ENCODE measurements at places on chromosomes 16 and 17.

DNA sequence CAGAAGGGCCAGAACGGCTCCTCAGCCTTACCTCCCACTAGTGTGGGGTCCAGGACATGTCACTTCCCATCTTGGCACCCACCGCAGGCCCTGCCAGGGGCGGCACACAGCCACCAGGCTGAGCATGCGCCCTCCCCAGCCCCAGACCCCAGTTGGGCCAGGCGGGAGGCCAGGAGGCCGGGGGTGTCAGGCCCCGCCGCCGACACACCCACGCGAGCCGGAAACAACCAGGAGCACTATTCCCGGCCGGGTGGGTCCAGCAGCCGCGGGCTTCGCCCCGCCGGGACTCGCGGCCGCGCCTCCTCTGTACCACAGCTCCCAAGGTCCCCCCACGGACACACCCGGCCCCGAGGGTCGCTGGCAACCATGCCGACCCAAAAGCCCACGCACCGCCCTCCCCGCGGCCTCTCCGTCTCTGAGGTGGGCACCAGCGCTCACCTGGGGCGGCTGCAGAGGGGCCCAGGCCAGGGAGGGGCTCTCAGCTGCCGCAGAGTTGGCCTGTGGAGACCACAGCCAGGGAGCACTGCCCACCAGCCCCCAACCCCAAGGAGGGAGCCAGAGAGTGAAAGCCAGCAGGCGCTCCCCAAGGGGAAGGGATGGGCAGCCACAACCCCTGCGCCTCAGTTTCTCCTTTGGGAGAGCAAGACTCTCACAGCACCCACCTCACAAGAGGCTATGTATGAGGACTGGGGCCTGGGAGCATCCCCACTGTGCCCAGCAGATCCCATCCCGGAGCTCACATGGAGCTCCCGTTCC, 18.0 kb downstream of the B9D1 start:
- H3K36me3 ChIP-seq: no peaks in the 10 kb centered on the region
- peaks cover 5% of the 10 kb centered on the region for H3K27me3 ChIP-seq
- peak; percentile 3 for DNase-seq
- H3K4me3 ChIP-seq: no peak overlapping the region
- H3K27ac ChIP-seq: no peak overlapping the region

- H3K27me3 ChIP-seq: peaks cover 1% of the 10 kb centered on the region
- DNase-seq: no peak
- H3K4me3 ChIP-seq: no peak overlapping the region
- no peak overlapping the region for H3K27ac ChIP-seq
- H3K36me3 ChIP-seq: no peaks in the 10 kb centered on the region
These were observed 154.3 kb downstream of the CPPED1 start for GRCh38 chr16:12649356-12649755.

- H3K27me3 ChIP-seq: no peaks in the 10 kb centered on the region
- no peak for DNase-seq
- H3K4me3 ChIP-seq: no peak overlapping the region
- H3K36me3 ChIP-seq: peaks cover 9% of the 10 kb centered on the region
These were observed 8.9 kb downstream of the DCAKD start for GRCh38 chr17:45042346-45043120.

DNA sequence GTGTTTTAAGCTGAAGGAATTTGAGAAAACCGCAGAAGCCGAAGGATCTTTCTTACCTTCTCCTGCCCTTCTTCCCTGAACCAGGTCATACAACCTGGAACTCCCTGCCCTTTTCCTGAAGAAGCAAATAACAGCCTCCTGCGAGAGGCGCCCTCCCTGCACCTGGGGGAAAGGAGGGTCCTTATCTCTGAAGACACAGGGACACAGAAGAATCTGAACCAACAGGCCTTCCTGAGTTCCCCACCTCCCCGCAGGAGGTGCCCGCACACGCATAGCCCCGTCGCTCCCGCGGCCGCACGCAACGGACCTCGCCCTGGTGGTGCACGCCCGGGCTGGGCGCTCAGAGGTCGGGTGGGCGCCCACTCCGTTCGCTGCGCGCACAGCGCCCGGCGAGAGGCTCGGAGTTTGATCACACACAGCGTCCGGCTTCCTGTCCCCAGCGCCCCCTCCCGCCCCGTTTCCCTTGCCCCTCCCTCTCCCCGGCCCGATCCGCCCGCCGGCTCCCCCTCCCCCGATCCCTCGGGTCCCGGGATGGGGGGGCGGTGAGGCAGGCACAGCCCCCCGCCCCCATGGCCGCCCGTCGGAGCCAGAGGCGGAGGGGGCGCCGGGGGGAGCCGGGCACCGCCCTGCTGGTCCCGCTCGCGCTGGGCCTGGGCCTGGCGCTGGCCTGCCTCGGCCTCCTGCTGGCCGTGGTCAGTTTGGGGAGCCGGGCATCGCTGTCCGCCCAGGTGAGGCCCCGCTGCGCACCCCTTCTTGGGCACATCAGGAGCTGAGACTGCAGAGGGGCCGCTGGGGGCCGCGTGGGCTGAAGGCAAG, at the start of gene TNFSF12:
Gene TNFSF12, plus strand, starts transcription at position 474 of the 816 bp plus-strand sequence. Its CDS starts 96 bp downstream, at position 570.
- H3K4me3 ChIP-seq: peak within 1 kb of the TSS; percentile 80
- peaks cover 50% of the 10 kb centered on the region for H3K4me1 ChIP-seq
- peaks cover 1% of the 10 kb centered on the region for H3K36me3 ChIP-seq
- no peaks in the 10 kb centered on the region for H3K27me3 ChIP-seq
- H3K27ac ChIP-seq: peak within 1 kb of the TSS; percentile 67

DNA sequence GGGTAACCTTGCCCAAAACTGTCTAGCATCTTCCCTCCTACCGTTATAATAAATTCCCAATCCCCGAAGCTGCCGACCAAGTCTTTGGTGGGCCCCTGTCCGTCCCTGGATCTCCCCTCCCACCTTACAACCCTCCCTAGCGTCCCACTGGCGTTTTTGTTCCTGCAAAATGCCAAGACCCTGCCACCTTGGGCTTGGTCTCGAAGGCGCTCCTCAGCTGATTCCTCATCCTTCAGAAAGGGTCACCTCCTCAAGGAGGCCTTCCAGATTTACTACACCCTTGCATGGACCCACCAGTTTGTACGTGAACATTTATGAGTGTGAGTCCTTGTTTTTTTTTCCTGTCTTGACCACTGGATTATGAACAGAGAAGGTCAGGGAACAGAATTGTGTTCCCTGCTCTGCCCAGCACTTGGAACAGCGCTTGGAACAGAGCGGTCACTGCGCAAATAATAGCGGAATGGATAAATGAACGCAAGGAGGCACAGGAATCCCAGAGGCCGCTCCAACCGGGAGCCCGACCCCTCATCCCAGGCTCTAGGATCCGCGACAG, 926 bp upstream of the GFER start:
- H3K27me3 ChIP-seq: peaks cover 26% of the 10 kb centered on the region
- H3K4me3 ChIP-seq: peak overlapping the region; percentile 81
- H3K4me1 ChIP-seq: peaks cover 15% of the 10 kb centered on the region
- no peak for DNase-seq

DNA sequence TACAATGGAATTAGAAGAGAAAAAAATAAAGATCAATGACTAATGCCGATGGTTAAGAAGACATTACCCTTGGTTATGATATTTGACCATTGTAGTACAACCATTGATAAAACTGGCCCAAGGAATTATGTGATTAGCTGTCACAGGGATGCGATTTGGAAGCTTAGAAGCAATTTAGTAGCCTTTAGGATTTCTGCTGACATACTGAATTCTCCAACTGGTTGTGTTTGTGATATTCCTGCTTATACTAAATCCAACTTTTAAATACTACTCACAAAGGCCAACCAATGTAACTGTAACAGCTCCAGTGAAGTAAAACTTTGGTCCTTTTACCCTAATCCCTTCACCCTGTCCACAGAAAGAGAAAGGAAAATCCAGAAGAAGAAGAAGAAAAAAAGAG, 31.4 kb upstream of the ABCA6 start:
- H3K4me1 ChIP-seq: no peaks in the 10 kb centered on the region
- H3K4me3 ChIP-seq: no peak overlapping the region
- H3K36me3 ChIP-seq: no peaks in the 10 kb centered on the region
- DNase-seq: no peak

GRCh38 chr16:77918809-77919707, 103.3 kb upstream of the CLEC3A start:
- no peak overlapping the region for H3K4me3 ChIP-seq
- no peaks in the 10 kb centered on the region for H3K36me3 ChIP-seq
- no peak overlapping the region for H3K27ac ChIP-seq
- peaks cover 4% of the 10 kb centered on the region for H3K27me3 ChIP-seq

GRCh38 chr16:3640207-3640606, 14.3 kb upstream of the DNASE1 start:
- no peak overlapping the region for H3K4me3 ChIP-seq
- H3K27ac ChIP-seq: no peak overlapping the region
- H3K27me3 ChIP-seq: no peaks in the 10 kb centered on the region
- DNase-seq: no peak
- peaks cover 21% of the 10 kb centered on the region for H3K4me1 ChIP-seq

DNA sequence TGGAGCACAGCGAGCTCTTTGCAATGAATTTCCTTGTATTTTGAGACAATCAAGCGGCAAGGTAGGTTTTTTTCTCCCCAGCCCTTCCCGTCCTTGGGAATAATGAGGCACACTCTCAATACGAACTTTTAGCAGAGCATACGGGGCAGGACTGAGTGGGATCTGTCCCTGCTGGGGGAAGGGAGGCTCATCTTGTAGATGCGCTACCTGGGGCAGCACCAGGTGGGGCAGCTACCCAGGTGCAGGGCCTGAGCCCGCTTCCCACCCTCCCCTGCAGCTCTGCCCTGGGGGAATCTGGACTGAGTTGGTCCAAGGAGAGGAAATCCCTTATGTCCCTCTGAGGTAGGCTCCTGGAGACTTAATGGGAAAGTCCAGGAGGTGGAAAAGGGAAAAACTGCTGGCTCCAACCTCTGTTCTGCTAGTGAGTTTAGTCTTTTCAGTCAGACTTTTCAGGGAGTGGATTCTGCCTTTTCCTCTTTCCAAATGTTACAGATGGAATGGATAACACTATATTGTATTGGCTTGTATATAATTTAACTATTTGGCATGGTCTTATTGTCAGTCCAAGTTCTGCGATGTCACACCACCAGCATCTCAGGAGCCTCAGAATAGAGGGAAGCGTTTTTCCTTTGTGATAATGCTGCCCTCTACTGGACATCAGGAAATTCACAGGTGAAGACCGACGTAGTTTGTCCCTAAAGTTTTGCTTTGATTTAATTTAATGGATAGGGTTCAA, 9.6 kb upstream of the CES1 start:
- H3K4me3 ChIP-seq: no peak overlapping the region
- H3K27ac ChIP-seq: no peak overlapping the region
- peaks cover 8% of the 10 kb centered on the region for H3K27me3 ChIP-seq
- no peaks in the 10 kb centered on the region for H3K36me3 ChIP-seq
- H3K4me1 ChIP-seq: no peaks in the 10 kb centered on the region

- H3K4me1 ChIP-seq: no peaks in the 10 kb centered on the region
- H3K27ac ChIP-seq: no peak overlapping the region
- no peaks in the 10 kb centered on the region for H3K27me3 ChIP-seq
- H3K36me3 ChIP-seq: no peaks in the 10 kb centered on the region
These were observed 251.9 kb downstream of the PARN start for GRCh38 chr16:14378131-14378551.

GRCh38 chr17:29619251-29619650, 3.5 kb downstream of the CORO6 start:
- H3K36me3 ChIP-seq: no peaks in the 10 kb centered on the region
- H3K27ac ChIP-seq: no peak overlapping the region
- H3K4me1 ChIP-seq: peaks cover 64% of the 10 kb centered on the region
- no peak overlapping the region for H3K4me3 ChIP-seq
- H3K27me3 ChIP-seq: peaks cover 1% of the 10 kb centered on the region

- H3K4me1 ChIP-seq: peaks cover 17% of the 10 kb centered on the region
- no peak overlapping the region for H3K27ac ChIP-seq
- H3K27me3 ChIP-seq: no peaks in the 10 kb centered on the region
These were observed 126.9 kb downstream of the PARN start for GRCh38 chr16:14502932-14503741.

- no peaks in the 10 kb centered on the region for H3K36me3 ChIP-seq
- H3K27ac ChIP-seq: no peak overlapping the region
- DNase-seq: no peak
- H3K27me3 ChIP-seq: no peaks in the 10 kb centered on the region
These were observed 74.2 kb downstream of the HAPSTR1 start for GRCh38 chr16:9165681-9166080.

DNA sequence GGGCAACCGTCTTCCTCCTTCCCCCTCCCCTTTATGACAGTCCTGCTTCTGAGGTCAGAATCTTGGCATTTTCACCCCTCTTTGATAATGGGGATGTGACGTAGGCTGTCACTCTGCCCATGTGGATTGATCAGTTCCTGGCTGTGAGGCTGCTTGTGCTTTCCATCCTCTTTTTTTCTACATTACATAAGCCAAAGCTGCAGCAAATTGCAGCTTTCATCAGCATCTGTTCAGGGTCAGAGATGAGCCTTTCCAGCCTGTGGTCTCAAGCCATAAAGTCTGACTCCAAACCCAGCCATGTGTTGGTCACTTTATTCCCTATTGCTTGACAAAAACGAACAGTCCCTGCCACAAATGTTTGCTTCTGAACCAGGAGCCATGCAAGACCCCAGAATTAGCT, 535.1 kb downstream of the CDH11 start:
- no peak overlapping the region for H3K27ac ChIP-seq
- no peaks in the 10 kb centered on the region for H3K4me1 ChIP-seq
- no peak overlapping the region for H3K4me3 ChIP-seq
- H3K27me3 ChIP-seq: no peaks in the 10 kb centered on the region

DNA sequence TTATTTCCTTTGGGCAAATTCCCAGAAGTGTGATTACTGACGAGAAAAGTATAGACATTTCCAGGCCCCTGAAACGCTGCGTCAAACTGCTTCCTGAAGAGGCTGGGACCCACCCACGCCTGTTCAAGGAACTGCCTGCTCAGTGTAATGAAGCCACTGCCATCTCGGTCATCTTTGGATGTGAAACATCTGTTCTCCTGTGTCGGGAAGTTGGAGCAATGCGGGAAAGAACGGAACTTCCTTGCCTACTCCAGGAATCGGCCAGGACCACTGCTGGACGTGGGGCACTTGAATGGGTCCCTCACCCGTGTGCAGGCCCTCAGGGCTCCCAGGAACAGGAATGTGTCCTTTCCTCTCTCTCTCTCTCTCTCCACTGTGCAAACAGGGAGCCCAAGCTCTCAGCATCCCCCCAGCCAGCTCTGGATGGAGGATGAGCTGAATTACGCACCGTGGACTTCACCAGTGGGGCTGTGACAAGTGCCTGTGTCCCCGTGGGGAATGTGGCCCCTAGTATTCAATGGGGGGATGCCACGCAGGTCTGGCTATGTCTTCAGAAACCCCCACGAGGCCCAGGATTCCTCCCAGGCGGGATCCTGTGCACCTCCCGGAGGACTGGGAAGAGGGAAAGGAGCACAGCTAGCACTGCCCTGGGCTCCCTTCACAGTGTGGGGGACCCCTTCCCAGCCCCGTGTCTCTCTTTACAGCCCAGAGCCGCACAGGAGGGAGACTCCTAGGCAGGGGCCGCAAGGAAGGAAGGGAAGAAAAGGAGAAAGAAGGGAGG, 18.3 kb upstream of the LITAF start:
- H3K4me3 ChIP-seq: no peak overlapping the region
- DNase-seq: no peak
- peaks cover 2% of the 10 kb centered on the region for H3K4me1 ChIP-seq
- no peaks in the 10 kb centered on the region for H3K36me3 ChIP-seq

GRCh38 chr17:69565447-69565846, 150.9 kb downstream of the MAP2K6 start:
- peaks cover 3% of the 10 kb centered on the region for H3K27me3 ChIP-seq
- DNase-seq: no peak
- H3K36me3 ChIP-seq: no peaks in the 10 kb centered on the region
- peaks cover 3% of the 10 kb centered on the region for H3K4me1 ChIP-seq
- no peak overlapping the region for H3K4me3 ChIP-seq
- H3K27ac ChIP-seq: no peak overlapping the region

- H3K4me3 ChIP-seq: no peak overlapping the region
- no peak for DNase-seq
- H3K36me3 ChIP-seq: peaks cover 42% of the 10 kb centered on the region
- no peaks in the 10 kb centered on the region for H3K27me3 ChIP-seq
- H3K4me1 ChIP-seq: peaks cover 12% of the 10 kb centered on the region
These were observed 13.9 kb downstream of the JPT2 start for GRCh38 chr16:1691956-1692355.

GRCh38 chr16:51168755-51169154, 17.7 kb upstream of the SALL1 start:
- H3K4me1 ChIP-seq: no peaks in the 10 kb centered on the region
- H3K4me3 ChIP-seq: no peak overlapping the region
- H3K27me3 ChIP-seq: no peaks in the 10 kb centered on the region
- no peaks in the 10 kb centered on the region for H3K36me3 ChIP-seq
- no peak for DNase-seq

Measured in activated CD4-positive, alpha-beta memory T cell treated with anti-CD3 and anti-CD28 coated beads for 36 hours (primary cell).